ENCODE measurements at places on chromosomes 5 and 9.

GRCh38 chr9:91082731-91083130, 279.0 kb downstream of the AUH start:
- DNase-seq = no peak

DNA sequence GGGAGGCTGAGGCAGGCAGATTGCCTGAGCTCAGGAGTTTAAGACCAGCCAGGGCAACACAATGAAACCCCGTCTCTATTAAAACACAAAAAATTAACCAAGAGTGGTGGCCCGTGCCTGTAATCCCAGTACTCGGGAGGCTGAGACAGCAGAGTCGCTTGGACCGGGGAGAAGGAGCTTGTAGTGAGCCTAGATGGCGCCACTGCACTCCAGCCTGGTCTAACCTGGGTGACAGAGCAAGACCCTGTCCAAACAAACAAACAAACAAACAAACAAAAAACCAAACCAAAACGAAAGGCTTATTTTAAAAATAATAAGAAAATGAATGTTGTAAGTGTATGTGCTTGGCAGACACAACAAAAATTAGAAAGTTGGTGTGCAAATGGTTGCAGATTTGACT, 536.3 kb upstream of the PTPRD start:
- DNase-seq = no peak

DNA sequence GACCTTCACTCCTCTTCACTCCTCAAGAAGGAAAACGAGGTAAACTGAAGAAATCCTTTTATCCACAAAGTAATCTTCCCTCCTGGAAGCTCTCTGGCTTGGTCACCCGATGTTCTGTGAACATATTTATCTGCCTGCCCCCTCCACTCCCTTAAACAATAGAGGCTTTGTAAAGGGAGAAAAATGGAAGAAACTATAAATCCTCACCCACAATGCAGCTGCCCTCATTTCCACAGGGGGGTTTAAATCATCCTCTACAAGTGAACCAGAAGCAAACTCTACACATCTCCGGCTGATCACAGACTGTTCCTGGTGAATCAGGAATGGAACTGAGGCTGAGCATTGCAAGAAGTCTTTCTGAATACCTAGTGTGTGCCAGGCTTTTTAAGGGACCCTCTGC, 7.2 kb downstream of the INSYN2B start:
- no peak for DNase-seq

DNA sequence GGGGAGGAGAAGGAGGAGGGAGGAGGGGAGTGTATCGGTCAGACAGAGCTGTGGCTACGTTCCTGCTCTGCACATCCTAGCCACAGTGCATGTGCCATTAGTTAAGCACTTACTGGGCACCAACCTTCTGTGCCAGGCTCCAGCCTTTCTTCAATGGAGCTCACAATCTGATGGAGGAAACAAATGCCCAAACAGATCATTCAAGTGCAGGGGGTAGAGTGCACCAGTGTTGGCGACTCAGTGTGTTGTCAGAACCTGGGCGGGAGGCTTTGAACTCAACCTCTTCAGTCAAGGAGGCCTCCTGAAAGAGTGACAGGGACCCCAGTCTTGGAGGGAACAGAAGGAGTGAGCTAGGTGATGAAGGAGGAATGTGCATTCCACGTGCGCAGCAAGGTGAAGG, 51.9 kb upstream of the SHB start:
- DNase-seq = no peak

DNA sequence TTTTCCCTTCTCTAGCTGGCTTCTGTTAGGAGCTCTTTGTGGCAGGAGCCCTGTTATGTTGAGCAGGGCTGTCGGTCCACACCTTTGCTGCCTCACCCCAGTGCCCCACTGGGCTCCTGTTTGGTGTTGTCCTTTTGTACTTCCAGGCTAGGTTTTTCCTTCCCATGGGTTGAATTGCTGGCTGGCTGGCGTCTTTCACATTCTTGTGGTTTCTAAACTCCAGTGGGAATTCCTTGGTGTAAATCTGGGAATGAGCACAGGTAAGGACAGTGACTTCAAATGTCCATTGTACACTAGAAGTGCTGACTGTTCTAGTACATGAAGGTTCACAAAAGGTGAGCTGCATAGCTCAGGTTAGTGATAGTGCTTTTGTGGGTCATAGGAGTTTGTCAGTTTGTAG, 30.4 kb downstream of the RASGRF2 start:
- DNase-seq = no peak

GRCh38 chr9:24479361-24480059, 66.2 kb downstream of the IZUMO3 start:
- no peak for DNase-seq

DNA sequence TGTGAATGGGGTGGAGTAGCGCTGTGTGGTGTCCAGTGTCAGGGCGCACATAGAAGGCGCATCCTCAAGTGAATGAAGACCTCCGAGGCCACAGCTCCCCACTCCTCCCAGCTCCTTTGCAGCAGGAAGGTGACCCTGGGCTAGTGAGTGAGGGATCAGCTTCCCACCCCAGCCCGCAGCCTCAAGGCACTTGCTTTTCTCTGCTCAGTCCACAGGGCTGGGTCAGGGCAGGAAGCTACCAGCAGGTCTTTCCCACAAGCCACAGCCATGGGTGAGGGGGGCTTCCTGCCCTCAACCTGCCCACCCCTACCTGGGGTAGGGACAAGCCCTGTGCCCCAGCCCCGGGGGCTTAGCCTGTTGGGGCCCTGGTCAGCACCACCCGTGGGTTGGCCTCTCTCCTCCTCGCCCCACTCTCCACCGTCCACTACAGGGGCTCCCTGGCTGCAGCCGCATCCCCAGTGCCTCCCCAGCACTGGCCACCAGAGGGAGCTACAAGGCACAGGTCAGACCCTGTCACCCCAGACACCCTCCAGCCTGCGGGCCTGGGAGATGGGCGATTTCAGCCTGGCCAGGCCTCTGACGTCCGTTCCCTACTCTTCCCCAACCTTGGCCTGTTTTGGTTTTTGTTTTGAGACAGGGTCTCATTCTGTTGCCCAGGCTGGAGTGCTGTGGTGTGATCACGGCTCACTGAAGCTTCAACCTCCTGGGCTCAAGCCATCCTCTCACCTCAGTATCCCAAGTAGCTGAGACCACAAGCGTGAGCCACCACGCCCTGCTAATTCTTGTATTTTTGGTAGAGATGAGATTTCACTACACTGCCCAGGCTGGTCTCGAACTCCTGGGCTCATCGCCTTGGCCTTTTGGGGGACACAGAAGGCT, 1.3 kb upstream of the ABCA2 start:
- peak; percentile 70 for DNase-seq

- no peak for DNase-seq
Measured at GRCh38 chr9:124468061-124468740, 17.9 kb downstream of the ADGRD2 start.

GRCh38 chr5:87946271-87946670, 322.4 kb downstream of the TMEM161B start:
- DNase-seq = no peak

GRCh38 chr5:11672385-11673085, 231.7 kb downstream of the CTNND2 start:
- no peak for DNase-seq

DNA sequence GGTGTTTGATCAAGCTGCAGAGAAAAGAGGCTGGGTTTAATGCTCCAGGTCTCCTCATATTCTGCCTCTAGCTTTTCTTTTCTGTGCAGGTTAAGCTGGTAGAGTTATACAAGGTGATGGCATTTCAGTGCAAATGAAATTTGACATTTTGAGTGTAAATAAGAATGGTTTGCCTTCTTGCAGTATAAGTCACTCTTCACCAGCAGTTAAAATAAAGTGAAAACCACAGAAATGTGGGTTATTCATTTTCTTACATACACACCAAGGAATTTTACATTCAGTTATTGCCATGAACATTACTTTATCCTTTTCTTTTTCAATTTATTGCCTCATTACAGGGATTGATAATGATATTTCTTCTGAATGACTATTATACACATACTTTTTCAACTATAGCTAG, 337.5 kb upstream of the PCSK5 start:
- no peak for DNase-seq

DNA sequence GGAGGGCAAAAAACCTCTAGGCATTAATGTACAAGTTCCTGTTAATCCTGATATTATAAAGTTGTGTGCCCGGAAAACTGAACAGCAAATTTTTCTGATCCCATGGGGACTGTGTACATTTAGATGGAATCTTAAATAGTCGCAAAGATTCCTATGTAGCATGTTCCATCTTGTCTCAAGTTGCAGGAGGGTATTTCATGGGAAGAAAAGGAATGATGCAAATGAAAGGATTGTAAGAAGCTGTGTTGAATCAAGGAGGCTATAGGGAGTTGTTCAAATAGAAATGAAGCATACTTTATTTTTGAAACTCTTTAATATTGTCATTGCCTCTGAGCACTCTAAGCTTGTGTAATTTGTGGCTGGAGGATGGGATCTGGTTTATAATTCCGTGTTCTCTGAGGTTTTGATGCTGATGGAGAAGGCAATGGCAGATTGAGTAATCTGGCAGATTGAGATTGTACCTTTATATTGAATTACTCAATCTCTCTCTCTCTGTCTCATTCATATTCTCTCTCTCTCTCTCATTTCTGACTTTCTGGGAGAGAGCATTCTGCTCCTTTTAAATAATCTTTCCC, 288.5 kb downstream of the OSTF1 start:
- DNase-seq = no peak
